ENCODE measurements at places on chromosomes 12 and 14. TPM values are rescaled to one million over a fixed set of nuclear protein-coding genes. Genes with fewer than 3 reads are reported as not detected.

AQP2 gene
- 0.49 TPM for polyA plus RNA-seq

DNAI7 gene
- 3.2 TPM for polyA plus RNA-seq

METTL25 gene
- polyA plus RNA-seq, result 14.9 TPM

RFX4 gene
- not detected for polyA plus RNA-seq

KRT72 gene
- polyA plus RNA-seq, result 0.24 TPM

TUNAR gene
- 0.23 TPM for polyA plus RNA-seq

KRT6C gene
- polyA plus RNA-seq, result not detected

CMA1 gene
- polyA plus RNA-seq, result 0.17 TPM

MIP gene
- polyA plus RNA-seq, result not detected

IL22 gene
- not detected for polyA plus RNA-seq

RBP5 gene
- 21.6 TPM for polyA plus RNA-seq

CCDC198 gene
- polyA plus RNA-seq, result 31.3 TPM

CLEC4D gene
- polyA plus RNA-seq, result 0.26 TPM

NUDT4 gene
- polyA plus RNA-seq, result 94.4 TPM

GNB3 gene
- 3.3 TPM for polyA plus RNA-seq

IL31 gene
- not detected for polyA plus RNA-seq

GAS2L3 gene
- 20.2 TPM for polyA plus RNA-seq

IFNG-AS1 gene
- polyA plus RNA-seq, result not detected

RHOJ gene
- 54.9 TPM for polyA plus RNA-seq

AMIGO2 gene
- polyA plus RNA-seq, result 2.4 TPM

KRT73 gene
- 0.24 TPM for polyA plus RNA-seq

SMIM41 gene
- polyA plus RNA-seq, result 2.9 TPM

MNAT1 gene
- polyA plus RNA-seq, result 35.0 TPM

WIF1 gene
- 239 TPM for polyA plus RNA-seq
